CD4-positive, alpha-beta T cell (primary cell): ENCODE measurements at places on chromosomes 1 and 21.

DNA sequence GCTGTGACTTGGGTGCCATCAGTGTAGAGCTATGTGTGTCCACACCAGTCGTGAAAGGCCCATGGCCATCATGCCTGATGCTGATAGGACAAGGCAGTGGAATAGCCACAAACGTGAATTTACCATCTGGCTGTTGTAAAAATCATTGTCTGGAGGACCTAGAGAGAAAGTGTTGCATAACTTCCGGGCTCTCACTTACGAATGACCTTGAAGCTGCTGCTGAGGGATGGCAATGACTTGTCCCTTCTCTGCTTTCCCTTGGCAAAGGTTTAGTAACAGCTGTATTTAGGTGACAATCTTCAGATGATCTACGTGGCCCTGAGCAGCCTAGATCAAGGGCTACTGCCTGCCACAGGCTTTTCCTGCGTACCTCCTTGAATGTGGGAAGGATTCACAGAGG is 5.8 kb downstream of the ATP1B1 start:
- DNase-seq: no peak

DNA sequence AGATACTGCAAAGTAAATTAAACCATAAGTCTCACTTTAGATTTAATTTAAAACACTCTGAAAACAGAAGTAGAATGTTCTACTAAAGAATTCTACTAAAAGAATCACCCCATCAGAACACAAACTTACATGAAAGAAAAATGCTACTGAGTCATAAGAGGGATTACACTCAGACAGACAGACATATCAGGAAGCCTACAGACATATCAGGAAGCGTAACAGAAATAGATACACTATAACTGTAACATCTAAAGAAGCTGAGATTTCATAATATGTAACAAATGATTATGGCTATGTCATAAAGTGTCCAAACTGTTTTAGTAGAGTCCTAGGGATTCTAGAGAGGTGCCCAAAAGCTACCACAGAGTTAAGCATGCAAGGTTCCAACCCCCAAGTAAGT is 23.9 kb downstream of the FOXJ3 start:
- DNase-seq: no peak

DNA sequence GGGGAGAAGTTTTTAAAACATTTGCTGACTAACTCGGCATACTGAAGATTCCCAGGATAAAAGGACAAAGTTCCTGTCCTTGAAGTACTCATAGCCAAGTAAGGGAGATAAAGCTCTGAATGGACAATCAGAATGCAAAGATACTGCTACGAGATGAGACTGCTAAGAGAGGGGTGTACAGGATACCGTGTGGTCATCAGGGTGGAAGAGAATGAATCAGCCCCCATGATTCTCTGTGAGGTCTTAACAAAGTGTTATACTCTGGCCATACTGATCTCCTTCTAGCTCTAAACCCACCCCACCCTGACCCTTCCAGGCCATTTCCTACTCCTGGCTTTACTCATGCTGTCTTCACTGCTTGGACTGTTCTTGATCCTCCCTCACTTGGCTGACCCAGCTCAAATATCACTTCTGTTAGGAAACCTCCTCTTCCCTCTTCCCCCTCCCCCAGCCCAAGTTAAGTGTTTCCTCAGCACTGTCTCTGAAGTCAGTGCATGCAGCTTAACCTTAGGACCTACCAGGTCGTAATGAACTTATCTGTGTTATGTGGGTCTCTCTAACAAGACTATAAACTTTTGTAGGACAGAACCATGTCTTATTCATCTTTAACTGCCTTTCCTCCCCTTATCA is 15.8 kb upstream of the MAGOH start:
- no peak for DNase-seq

DNA sequence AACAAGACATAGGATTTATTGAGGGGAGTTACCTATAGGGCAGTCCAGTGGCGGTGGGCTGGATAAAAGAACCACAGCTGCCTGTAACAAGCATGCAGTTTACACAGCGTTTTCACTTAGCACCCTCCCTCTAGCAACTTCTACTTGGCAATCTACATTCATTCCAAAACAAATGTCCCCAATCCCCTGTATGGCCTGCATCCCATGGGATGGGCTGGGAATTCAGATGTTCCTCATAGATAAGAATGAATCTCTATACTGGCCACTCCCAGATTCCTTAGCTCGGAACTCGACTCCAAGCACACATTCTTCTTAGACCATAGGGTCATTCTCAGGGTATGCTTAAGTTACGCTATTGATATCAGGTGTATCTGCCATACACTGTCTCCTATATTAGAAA is 33.3 kb downstream of the PCP4 start:
- no peak for DNase-seq

- no peak for DNase-seq
These were observed 2.4 kb downstream of the PTPN14 start for GRCh38 chr1:214548988-214549387.

DNA sequence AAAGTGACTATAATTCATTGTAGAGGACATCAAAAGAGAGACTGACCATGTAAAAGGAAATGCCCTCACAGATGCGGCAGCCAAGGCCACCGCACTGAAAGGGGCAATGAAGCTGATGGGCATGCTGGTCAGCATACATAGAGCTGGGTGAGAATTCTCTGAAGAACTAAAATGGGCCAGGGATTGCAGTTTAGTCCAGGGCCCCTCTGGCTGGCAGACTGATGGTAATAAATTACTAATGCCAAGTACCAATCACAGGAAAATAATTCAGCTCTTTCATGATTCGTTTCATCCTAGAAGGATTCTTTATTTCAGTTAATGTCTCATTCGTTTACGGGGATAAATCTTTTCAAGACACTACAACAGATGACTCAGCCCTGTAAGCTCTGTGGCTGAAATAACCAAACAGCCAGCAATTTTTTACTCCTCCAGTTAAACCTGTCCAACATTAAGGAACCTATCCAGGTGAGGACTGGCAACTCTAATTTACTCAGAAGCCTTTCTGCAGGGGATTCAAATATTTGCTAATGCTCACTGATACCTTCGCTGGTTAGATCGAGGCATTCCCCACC is 56.9 kb upstream of the MAP1LC3C start:
- no peak for DNase-seq

- DNase-seq: peak; percentile 36
These were observed 869 bp downstream of the KCNA3 start for GRCh38 chr1:110673805-110674336.

- no peak for DNase-seq
These were observed 16.0 kb downstream of the LCK start for GRCh38 chr1:32266921-32267591.
